ENCODE measurements at places on chromosomes 11 and 22. TPM values are rescaled to one million over a fixed set of nuclear protein-coding genes. Genes with fewer than 3 reads are reported as not detected.

The RAB3IL1 gene
- total RNA-seq: 2.1 TPM

DNA sequence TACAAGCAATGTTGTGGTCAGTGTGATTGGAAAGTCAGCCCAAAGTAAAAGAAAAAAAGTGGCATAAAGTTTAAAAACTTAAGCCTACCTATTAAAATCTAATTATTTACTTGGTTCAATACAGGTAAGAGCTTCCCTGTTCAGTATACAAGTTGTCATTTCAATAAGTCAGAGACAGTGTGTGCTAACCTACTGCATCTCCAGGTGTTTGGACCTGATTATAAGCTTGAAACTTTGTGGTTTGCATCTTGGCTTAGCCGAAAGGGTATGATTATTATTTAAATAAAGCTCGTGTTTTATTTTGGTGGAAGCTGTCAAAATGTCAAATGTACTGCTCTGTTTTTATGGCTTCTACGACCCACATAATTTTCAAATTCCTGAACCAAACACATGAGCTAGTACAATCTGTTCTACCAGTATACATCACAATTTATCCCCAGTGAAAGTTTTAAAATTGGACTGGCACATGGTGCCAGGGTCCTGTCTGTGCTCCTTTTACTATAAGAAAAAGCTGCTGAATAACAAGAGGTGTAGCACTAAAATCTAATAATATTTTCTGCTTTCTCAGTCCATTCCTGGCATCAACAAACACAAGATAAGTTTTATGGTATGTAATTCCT, 103.9 kb upstream of the ANO3 start:
- DNase-seq: no peak

The SCT gene
- total RNA-seq: not detected

The PRODH gene
- 0.70 TPM for total RNA-seq

DNA sequence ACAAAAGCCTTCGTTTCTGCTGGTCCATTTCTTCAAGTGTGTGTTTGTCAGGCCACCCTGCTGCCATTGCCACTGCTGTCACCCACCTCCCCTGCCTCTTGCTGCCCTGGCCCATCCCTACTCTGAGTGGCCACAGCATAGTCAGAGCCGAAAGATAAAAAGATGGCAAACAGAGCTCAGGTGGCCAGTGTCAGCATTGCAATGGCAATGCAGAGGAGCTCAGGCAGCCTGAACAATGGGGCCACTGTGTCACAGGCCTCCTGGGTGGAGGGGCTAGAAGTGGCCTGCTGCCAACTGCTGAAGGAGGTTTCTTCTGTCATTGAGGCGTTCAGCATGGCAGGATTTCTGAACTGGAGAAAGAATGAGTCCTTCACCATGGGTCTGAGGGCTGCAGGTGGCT, 137.1 kb downstream of the CSNK2A3 start:
- DNase-seq: no peak

- no peak for DNase-seq
Observed at GRCh38 chr11:130587658-130588057, 139.2 kb downstream of the ADAMTS15 start.
